Right ventricle myocardium inferior (tissue), 1 donor: ENCODE measurements at places on chromosomes 7 and 10. TPM values are rescaled to one million over a fixed set of nuclear protein-coding genes. Genes with fewer than 3 reads are reported as not detected.

ANKRD2 gene
- 418 TPM for total RNA-seq

FUOM gene
- 7.9 TPM for total RNA-seq

ELOVL3 gene
- total RNA-seq = not detected

PDE1C gene
- total RNA-seq = 198 TPM

PNLIPRP2 gene
- total RNA-seq = not detected

PCDH15 gene
- total RNA-seq = 0.41 TPM

ITIH5 gene
- total RNA-seq = 10.3 TPM

ADAM12 gene
- 0.35 TPM for total RNA-seq

LRRD1 gene
- not detected for total RNA-seq

- DNase-seq = no peak
Observed at GRCh38 chr7:148738737-148739535, 40.2 kb downstream of the CUL1 start.

DNA sequence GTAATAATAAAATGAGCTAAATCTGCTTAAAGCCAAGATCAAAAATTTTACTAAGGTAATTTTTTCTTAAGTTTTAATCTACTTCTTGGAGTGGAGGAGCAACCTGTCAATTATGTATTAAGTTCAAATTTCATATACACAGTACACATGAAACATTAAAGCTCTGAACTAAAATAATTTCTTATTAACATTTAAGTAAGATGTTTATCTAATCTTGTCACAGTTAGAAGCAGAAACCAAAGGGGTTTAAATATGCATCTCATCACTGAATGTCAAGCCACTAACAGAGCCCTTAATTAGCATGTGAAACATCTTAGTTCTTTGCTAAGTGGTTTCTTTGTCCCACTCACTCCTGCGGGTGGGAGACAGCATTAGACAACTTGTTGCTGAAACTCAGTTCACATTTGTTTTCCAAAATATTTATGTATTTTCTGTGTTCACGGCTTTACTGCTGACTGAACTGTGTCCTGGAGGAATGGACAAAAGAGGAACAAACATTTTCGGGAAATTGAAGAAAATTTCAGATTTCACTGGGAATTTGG lies 130.9 kb upstream of the MBL2 start:
- no peak for DNase-seq

DNA sequence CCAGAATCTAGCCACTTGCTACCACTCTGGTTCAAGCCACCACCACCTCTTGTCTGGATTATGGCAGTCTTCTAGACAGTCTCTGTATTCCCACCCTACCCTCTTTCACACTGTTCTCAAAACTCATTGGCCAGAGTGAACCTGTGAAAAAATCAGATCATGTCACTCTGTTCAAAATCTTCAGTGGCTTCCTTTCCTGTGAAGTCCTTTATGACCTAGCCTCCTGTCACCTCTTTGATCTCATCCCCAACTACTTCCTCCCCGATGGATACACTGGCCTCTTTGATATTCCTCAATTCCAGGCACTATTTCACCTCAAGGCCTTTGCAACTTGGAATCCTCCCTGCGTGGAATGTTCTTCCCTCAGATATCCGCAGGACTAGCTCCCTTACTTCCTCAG lies 21.2 kb upstream of the ANLN start:
- DNase-seq = no peak

GRCh38 chr7:134184767-134185166 lies 57.6 kb downstream of the LRGUK start:
- DNase-seq = no peak

GRCh38 chr10:70513848-70514309 lies 35.3 kb downstream of the PALD1 start:
- DNase-seq = no peak

DNA sequence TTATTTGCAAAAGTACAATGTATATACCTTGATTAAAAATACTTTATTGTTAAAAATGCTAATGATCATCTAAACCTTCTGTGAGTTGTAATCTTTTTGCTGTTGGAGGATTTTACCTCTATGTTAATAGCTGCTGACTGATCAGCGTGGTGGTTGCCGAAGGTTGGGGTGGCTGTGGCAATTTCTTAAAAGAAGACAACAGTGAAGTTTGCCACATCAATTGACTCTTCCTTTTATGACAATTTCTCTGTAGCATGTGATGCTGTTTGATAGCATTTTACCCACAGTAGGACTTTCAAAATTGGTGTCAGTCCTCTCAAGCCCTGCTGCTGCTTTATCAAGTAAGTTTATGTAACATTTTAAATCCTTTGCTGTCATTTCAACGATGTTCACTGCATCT lies 16.9 kb upstream of the ENTPD1 start:
- DNase-seq = no peak

GRCh38 chr10:85976267-85976793 lies 390.3 kb downstream of the GRID1 start:
- DNase-seq = no peak

DNA sequence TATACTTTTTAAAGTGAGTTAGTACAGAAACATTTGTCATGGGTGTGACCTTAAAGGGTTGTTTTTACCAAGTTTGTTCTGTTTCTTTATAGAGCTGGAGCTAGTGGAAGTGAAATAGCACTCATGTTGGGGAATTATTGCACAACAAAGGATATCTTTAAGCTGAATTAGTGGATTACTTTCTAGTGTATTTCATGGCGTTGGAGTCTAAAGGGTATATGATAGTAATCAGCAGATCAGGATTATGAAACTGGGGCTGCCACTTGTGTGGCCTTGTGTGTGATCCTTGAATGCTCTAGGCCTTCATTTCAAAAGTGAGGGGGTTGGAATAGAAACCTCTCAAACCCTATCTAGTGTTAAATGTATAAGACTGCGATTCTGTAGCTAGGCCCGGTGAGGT lies 123.6 kb downstream of the LYZL1 start:
- DNase-seq = no peak

GRCh38 chr7:23654508-23654907 lies 25.5 kb upstream of the FAM221A start:
- no peak for DNase-seq

- no peak for DNase-seq
Observed at GRCh38 chr7:29508608-29509007, 55.0 kb upstream of the PRR15 start.

- no peak for DNase-seq
Observed at GRCh38 chr10:3464760-3465405, 292.3 kb upstream of the PITRM1 start.

DNA sequence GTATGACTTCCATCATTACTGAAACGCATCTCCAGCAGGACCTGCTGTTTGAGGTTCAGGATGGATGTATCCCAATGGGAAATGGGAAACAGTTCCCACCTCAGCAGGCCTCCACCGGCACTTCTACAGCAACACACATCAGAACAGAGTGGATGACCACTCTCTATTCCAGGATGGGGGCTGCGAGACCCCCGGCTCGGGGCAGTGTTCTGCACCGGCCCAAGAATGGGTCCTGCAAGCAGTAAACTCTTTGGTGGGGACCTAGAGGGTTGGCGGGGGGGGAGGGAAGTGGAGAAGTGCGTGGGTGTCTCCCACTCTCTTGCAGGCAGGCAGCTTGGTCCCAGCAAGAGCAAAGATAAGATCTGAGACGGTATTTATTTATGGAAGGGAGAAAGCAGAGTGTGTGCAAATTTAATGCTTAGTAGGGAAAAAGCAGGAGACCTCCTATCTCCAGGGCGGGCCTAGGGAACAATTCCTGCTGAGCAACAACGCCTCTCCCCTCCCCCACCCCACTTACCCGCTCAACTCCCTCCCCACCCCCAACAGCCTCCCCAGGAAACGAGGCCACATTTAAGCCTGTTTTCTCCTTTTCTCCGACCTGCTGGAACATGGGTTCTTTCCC lies 4.0 kb downstream of the SFMBT2 start:
- no peak for DNase-seq

DNA sequence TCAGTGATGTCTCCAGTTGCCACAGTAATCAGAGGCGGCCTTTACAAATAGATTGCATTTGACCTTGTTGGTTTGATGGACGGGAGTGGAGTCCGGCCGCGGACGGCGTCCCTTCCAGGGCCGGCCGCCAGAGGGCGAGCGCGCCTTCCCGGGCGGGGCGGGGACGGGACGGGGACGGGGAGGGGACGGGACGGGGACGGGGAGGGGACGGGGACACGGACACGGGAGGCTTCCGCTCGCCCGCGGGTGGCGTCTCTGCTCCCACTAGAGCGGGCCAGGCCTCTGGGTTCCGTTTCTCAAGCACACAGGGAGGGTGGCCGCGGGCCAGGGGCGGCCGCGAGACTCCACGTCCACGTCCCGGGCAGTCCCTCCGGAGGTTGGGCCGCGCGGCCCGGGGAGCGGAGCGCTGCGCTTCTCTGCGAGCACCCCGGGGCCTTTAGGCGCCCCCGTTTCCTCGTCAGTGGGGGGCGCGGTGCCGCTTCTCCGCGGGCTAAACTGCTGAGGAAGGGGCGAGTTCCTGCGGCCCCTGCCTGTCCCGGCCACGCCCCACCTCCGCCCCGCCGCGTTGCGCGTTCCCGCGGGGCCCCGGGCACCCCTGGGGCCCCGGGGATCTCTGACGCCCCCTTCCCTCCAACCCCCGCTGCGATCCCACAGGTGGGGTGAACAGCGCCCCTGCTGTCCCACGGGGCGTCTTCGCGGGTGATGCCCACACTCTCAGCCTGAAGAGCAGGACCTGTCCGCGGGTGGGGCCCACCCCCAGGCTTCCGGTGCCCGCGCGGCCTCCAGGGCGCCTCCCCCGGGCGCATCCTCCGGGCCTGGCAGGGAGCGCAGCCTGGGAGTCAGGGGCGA lies 84.2 kb upstream of the MKI67 start:
- peak; percentile 93 for DNase-seq

- no peak for DNase-seq
Observed at GRCh38 chr10:59562126-59562525, 147.5 kb downstream of the SLC16A9 start.

- DNase-seq = no peak
Observed at GRCh38 chr10:124692100-124692446, 52.1 kb downstream of the FAM53B start.

DNA sequence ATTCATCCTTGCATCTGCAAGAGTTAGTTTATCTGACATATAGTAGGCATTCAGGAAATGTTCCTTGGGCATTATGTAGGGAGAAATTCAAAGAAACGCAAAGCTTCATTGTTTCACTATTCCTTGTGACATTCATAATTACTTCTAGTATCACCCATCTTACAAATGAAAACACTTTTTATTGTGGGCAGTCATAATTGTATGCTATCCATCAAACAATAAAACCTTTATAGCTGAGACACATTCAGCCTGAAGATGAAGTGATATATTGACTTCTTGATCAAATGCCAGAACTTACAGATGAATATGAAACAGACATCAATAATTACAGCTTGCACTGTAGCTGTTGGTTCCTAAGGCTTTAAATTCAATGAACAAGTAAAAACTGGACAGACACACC lies 36.4 kb downstream of the FAM204A start:
- DNase-seq = no peak

- DNase-seq = no peak
Observed at GRCh38 chr7:29139191-29139590, 7.1 kb downstream of the CPVL start.

GRCh38 chr10:3237530-3237929 lies 64.9 kb upstream of the PITRM1 start:
- no peak for DNase-seq

- no peak for DNase-seq
Observed at GRCh38 chr7:70098905-70099672, 500.8 kb downstream of the AUTS2 start.

DNA sequence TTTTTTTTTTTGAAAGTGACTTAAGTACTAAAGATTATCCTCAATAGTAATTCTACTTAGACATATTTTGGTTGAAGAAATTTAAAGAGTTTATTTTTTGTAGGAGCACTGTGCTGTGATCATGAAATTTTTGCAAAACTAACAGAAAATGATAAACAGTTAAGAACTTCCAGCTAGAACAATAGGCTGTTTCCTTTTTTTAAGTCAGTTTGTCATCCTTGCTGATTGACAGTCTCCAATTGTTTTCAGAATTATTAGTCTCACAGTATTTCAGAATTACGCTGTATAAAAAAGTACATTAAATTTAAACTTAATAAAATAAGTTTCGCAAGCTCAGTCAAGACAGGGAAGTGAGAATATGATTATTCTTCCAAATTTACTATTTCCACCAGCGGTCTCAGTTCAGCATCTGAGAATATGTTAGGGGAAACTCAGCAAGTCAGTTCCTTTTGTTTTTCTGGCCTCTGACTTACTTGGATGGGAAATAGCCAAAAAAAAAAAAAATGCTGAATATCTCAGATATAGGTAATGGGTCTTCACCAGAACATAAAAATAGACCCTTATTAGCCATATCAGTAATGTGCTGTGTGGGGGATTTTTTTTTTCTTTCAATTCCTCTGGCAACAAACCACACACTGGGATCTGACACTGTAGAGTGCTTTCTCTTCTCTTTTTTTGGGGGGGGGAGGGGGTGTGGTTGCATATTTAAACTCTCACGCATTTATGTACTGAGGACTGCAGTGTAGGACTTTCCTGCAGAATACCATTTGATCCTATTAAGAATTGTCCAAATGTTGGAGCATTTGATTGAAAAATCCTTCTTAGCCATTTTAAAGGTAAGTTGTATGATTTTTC lies at the start of gene CD36:
Gene CD36 (plus strand): TSS at position 732 of the 855 bp plus-strand sequence. CDS start 8,099 bp downstream, outside the sequence.
- DNase-seq = no peak

DNA sequence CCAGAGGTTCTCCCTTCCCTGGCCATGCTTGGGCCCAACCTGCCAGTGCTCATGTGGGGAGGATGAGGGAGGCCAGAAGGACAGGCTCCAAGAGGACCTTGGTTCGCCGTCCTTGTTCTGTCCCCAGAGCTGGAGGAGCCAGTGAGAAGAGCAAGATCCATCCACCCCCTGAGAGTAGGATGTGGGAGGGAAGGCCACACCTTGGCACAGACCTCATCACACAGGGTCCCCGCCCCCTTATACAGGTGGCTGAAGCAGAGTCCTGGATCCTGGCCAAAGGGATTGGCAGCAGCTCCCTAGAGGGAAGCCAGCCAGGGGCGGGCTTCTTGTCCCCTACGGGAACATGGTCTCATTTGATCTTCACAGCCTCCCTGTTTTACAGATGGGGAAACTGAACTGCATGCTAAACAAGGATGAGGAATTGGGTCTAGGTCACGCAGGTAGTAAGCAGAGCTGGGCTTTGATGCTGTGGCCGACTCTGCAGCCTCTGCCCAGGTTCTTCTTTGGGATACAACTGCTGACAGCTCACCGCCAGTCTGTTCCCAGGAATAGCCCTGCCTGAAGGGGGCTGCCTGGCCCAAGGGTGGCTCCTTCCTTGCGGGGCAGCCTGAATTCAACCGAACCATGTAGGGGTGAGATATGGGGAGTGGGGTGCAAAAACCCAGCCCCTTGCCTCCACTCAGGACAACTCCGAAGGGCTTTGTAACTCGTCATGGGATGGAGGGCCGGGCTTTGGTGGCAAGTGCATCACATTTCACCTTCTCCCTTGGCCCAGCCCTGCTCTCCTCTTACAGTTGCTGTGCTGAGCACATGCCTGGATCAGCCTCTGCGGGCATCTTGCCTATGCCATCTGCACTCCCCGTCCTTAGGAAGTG lies 62.2 kb upstream of the KDM7A start:
- DNase-seq = no peak
